ENCODE measurements at places on chromosomes 2 and 18.

GRCh38 chr2:184945326-184945725, 347.0 kb downstream of the ZNF804A start:
- DNase-seq = no peak

DNA sequence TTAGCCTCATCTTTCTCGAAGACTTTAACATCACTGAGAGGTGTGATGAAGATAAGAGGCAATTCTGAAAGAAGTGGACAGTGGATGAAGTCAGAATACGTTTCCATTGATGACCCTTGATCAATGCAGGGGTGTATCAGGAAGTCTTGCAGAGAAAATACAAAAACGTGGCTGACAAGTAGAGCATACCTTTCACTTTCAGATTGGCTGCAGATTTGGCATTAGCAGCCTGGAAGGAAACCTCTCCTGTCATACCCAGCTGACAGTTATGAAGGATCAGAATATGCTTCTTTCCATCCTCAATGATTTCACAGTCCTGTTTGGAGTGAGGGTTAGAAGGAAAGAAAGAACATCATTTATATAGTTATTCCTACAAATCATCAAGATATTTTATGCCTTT, 152.5 kb downstream of the PLEKHA3 start:
- DNase-seq = no peak

- DNase-seq = no peak
These were observed 7.2 kb downstream of the SLC66A2 start for GRCh38 chr18:79944126-79944731.

DNA sequence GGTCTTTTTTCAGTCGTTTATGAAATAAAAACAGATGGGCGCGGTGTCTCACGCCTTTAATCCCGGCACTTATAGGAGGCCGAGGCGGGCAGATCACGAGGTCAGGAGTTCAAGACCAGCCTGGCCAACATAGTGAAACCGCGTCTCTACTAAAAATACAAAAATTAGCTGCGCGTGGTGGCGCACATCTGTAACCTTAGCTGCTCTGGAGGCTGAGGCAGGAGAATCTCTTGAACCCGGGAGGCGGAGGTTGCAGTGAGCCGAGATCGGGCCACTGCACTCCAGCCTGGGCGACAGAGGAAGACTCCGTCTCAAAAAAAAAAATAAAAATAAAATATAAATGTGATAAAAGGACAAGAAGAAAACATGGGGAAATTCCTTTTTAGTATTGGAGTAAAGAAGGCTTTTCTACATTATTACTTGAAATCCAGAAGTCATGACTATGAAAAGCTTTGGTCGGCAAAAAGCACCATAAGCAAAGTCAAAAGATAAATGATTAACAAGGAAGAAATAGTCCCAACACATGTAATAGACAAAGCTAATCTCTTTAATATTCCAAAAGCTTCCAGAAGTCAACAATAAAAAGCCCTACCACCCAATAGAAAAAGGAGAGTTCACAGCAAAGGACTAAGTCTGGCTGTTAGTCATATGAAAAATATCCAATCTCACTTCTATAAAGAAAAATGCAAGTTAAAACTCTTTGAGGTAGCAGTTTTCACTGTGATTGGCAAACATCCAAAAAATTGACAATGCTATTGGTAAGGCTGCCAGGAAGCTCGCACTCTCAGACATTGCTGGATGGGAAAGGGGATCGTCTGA, 1.4 kb upstream of the FAM168B start:
- no peak for DNase-seq

DNA sequence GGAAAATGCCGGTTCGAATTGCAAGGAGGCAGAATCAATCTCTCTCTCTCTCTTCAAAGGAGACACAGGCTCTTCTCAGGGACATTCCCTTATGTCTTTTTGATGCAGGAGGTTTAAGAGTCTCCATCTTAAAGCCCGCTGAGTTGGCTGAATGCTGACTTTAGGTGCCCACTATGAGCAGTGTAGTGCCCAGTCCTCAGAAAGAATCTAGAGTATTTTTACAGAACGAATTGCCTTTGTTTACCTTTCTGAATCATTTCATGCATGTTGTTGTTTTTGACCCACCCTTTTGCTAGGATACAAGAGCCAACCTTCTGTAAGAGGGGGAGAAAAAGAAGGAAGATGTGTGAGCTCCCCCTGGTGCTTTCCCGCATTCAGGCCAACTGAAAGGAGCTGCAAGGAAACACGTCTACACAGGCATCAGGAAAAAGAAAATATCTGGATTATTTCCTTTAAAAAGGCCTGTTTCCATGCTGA, 193.5 kb upstream of the TCF4 start:
- no peak for DNase-seq

DNA sequence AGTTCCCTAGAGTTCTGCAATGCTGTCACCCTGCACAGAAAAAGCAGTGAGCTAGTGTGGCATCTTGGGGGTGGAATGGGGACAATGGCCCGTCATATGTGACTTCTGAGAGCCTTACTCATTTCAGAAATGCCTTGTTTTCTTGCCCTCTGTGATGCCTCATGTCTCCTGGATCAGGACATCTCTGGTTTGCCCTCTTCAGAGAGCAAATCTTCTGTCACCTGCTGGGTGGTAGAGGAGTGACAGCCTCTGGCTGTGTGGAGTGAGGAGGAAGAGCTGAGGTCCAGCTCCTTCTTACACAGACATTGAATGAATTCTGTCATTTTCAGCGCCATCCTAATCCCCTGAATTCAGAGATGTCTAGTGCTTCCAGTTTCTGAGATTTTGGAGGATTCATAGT, 55.6 kb upstream of the PHLPP1 start:
- no peak for DNase-seq

DNA sequence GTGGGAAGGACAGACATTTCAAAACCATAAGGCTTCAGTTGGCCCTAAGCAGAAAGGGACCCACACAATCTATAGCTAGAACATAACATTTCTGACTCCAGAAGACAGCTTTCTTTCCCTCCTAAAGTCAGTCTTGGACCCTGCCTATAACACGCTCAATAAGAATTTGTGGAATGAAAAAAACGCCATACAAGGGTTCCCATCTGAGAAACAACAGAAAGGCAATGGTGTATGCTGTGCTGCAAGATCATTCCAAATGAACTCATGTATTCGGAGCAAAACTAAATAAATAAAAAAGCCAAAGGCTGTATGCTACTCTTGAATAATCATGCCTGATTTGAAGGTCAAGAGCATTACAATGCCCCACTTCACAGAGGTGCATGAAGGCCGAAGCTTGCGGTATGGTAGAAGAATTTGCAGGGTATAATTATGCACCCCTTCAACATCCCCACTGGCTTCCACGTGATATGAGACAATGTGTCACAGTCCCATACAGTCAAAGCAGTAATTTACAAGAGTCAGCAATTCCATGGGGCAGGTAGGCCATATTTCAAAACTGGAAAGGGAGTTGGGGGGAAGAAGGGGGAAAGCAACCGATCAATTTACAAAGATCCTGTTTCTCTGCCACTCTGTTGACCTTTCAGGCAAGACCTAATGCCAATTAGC, 61.4 kb upstream of the SLC14A2 start:
- no peak for DNase-seq

- DNase-seq = no peak
These were observed 80.3 kb upstream of the SESTD1 start for GRCh38 chr2:179344970-179345369.

DNA sequence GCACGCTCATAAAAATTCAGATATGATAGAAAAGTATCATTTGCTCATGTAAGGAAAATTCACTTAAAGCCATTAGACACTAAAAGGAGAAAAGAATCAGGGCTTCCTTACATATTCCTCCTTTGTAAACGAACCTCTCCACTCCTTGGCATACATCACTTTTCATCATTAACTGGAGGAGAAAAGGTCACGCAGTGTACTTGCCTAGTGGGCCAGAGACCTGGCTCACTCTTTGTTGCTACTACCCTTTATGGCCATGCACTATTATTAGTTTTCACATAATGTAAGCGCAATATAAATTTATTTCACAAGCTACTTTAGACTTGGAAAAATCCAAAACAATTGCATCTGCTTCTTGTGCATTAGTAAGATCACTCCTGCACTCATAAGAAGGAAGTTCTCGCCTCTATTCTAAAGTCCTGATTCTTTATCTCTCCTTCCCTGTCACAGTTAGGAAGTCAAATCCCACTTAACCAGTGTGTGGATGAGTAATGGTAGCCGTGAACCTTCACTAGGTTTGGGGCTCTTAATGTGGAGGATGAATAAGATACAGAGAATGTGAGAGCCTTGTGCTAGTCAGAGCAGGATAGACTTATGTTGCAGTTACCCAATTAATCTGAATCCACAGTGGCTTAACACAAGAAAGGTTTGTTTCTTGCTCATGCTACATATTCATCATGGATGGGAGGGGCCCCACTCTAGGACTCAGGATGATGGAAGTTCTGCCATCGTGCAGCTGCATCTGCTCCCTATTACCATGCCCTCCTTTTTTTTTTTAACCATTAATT, 115.0 kb upstream of the GLS start:
- no peak for DNase-seq

DNA sequence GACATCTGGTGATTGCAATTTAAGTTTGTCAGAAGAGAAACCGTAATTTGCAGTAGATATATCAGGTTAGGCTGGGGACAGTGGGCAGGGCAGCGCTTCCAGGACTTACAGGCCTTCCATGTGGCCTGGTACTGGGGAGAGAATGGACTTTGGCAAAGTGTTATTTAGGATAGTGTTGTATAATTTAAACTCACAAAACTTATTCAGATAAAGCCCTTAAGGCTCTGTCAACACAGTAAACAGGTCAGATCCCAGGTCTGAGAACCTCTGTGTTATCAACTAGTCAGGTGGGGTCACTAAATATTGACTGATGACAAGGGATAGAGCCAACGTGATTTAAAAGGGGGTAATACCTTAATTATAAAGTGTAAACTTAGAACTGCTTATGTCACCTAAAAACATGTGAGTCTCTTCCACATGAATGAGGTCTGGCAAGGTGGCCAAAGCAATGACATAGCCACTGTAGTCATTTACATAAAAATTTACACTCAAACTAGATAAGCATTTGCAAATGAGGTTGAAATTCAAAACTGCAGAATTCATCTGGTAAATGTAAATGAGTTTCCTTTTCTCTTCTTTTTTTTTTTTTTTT, 80.2 kb upstream of the DNMT3A start:
- no peak for DNase-seq

GRCh38 chr2:121492409-121492808, 38.3 kb upstream of the RNU4ATAC start:
- no peak for DNase-seq

- no peak for DNase-seq
These were observed 191.0 kb downstream of the TCF4 start for GRCh38 chr18:55396979-55397378.

GRCh38 chr2:210611466-210611865, 55.1 kb downstream of the CPS1 start:
- no peak for DNase-seq

- no peak for DNase-seq
These were observed 47.1 kb downstream of the LONRF2 start for GRCh38 chr2:100275200-100275589.

DNA sequence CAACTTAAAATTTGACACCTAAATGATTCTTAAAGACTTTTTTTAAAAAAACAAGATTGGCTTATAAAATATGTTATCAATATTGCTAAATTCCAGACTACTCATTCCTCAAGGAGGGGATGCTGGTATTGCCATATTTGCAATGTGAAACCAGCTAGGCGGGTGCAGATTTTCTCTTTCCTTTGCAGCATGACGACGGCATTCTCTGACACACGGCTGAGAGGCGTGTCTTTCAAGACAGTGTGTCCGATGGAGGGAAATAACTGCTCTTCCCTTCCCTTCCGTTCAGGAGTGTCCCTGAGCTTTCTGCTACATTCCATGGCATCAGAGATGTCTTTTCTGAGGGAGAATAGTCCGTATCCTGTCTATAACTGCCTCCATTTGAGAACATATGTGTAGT, 38.2 kb upstream of the CNGA3 start:
- DNase-seq = no peak

DNA sequence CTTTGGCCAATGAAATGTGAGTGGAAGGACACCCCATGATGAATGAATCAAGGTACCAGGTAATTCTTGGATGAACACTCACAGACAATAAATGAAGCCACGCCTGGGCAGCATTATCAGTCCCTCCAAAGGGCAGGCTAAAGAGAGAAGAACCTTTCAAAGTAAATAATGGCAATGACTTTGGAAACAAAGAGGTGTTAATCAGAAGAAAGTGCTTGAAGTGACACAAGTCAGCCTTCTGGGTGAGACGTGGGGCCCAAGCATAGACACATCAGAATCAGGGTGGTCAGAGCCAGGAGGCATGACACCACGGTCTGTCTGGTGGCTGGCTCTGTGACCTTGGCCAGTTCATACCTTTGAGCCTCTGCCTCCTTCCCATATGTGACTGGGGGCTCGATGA, 103.3 kb downstream of the POLR1A start:
- no peak for DNase-seq

GRCh38 chr18:77090546-77091174, 41.9 kb downstream of the MBP start:
- DNase-seq = no peak

GRCh38 chr18:369224-370015, 101.6 kb upstream of the THOC1 start:
- DNase-seq = no peak

GRCh38 chr2:172751564-172751963, 15.9 kb downstream of the RAPGEF4 start:
- DNase-seq = no peak

GRCh38 chr2:29518646-29519337, 402.6 kb downstream of the ALK start:
- no peak for DNase-seq

DNA sequence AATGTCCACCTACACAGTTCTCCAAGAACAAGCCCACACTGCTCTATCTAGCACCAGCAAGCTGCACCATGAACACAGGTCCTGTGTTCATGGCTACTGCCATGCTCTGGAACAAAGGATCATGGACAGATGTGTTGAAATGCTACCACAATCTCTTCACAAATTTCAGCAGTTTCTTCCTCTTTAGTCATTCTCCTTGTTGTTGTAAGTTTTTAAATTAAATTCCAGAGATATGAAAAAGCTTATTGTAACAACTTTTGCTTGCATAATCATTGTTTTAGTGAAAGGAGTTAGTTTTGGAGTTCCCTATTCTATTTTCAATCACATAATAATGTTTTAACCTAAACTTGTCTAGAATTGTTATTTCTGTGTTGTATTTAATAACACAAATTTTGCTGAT, 17.2 kb upstream of the NAPG start:
- DNase-seq = no peak

GRCh38 chr18:57301573-57302559, 50.5 kb upstream of the ST8SIA3 start:
- no peak for DNase-seq

GRCh38 chr18:9334973-9335696, 562 bp downstream of the TWSG1 start:
- peak; percentile 81 for DNase-seq
